Fibroblast of skin of right biceps (primary cell): ENCODE measurements at places on chromosomes 1 and 21.

GRCh38 chr1:13646521-13646920 is 53.5 kb upstream of the PRDM2 start:
- DNase-seq: no peak

DNA sequence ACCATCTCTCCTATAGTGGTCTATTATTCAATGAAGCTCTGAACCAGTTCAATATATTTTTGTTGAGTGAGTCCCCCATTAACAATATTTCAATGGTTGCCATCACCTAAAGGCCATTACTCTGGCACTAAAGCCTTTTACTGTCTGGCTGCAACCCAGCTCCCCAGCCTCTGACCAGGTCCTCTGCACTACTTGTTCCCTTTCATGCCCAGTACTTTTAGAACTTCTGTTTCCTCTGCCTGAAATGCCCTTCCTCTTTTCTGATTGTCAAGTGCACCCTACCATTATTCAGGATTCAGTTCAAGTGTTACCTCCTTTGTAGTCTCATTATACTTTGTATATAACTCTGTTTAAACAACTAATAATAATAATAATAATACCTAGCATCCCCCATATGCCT is 30.4 kb upstream of the ZFYVE9 start:
- DNase-seq: no peak

- peak; percentile 23 for DNase-seq
Observed at GRCh38 chr1:93874025-93874651, 4.9 kb downstream of the DNTTIP2 start.

DNA sequence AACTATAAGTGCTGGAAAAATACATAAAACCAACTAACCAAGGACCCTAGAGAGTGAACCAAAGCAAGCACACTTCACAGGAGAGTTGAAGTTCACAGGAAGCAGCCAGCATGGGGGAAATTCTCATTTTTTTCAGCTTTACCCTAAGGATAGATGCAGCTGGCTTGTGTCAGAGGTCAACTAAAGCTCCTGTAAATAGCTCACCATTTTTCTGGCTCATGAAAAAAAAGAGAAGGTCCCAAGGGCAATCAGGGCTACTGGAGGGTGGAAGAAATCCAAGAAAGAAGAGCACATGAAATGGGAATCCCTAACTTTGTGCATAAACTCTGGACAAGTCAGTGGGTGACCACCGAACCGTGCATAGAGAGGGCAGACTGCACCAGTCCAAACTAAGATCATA is 58.3 kb downstream of the KCNJ15 start:
- no peak for DNase-seq

DNA sequence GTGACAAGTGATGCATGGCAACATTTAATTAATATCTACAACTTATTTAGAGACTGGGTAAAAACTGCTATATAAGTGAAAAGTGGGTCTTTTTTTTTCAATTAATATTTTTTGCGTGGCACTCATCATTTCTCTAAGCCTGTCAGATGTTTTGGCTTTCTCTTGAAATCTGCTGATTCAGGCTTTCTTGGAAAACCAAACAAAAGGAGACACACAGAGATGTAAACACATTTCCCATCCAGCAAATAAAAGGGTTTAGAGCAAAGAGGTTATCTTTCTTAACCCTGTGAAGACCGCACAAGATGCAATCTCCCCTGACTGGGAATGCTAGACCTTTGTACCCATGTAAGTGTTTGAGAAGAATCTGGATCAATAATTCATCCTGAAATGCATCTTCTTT is 48.7 kb upstream of the PLXNA2 start:
- DNase-seq: no peak

- DNase-seq: no peak
Observed at GRCh38 chr21:46641656-46642055, 6.2 kb downstream of the PRMT2 start.

GRCh38 chr21:46650476-46651098 is 15.1 kb downstream of the PRMT2 start:
- no peak for DNase-seq

- DNase-seq: no peak
Observed at GRCh38 chr1:161907265-161907664, 116.4 kb downstream of the OLFML2B start.
